ENCODE measurements at places on chromosomes 13 and 19.

DNA sequence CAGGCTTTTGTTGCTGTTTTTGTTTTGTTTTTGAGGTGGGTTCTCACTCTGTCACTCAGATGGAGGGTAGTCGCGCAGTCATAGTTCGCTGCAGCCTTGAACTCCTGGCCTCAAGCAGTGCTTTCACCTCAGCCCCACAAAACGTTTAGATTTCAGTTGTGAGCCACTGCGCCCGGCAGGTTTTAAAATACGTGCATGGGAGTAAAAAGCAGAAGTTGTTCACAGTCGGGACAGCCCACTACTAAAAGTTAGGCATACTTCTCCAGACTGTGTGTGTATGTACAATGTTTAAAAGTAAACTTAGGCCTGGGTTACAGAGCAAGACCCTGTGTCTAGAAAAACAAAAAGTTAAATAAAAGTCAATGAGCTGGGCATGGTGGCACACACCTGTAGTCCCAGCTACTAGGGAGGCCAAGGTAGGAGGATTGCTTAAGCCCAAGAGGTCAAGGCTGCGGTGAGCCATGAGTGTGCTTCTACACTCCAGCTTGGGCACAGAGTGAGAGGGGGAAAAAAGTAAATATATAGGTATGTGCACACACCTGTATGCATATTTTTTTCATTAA is 6.1 kb downstream of the SAFB start:
- no peak for DNase-seq

DNA sequence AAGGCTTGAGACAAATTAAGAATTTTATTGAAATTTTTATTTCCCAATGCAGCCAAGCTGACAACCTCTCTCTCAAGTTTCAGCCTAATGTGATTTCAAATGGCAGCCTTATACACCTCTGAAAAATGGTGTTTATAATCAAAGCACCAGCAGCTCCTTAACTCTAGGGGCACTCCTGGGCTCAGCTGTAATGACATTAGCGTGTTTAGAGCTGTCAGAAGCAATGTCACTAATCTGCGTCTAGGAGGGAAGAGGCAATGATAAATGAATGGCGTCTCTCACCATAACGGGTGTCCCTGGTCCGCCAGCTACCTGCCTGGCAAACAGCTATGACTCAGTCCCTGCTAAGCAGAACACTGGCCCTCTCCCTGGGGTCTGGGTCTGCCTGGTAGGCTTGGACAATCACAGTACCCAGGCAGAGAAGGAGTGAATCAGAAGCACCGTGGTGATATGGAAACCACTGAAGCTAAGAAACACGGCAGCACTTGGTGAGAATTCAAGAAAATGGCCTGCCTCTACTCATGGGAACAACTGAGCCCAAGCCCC is 131.8 kb upstream of the VSTM2B start:
- no peak for DNase-seq

GRCh38 chr19:1765904-1766799 is 12.8 kb downstream of the ONECUT3 start:
- DNase-seq, result no peak

GRCh38 chr13:49409008-49409407 is 34.9 kb downstream of the CAB39L start:
- DNase-seq, result no peak

GRCh38 chr19:1025960-1026782 is at the start of gene CNN2:
Gene CNN2, plus strand, starts transcription at chr19:1026608. Its CDS starts 54 bp downstream, at chr19:1026662.
- DNase-seq, result peak; percentile 55

DNA sequence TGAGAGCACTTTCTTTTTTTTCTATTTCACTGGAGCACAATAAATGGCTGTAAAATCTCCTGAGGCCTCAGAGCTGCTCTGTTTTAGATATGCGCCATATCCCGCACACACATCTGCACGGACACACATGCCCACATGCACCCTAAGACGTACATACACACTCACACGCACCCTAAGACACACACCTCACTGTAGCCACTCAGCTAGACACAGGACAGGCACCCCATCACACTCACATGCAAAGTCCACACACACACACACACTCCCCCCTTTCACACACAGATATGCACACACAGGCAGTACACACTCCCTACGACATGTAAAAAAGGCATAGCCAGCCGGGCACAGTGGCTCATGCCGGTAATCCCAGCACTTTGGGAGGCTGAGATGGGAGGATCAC is 8.8 kb downstream of the ELOF1 start:
- no peak for DNase-seq

DNA sequence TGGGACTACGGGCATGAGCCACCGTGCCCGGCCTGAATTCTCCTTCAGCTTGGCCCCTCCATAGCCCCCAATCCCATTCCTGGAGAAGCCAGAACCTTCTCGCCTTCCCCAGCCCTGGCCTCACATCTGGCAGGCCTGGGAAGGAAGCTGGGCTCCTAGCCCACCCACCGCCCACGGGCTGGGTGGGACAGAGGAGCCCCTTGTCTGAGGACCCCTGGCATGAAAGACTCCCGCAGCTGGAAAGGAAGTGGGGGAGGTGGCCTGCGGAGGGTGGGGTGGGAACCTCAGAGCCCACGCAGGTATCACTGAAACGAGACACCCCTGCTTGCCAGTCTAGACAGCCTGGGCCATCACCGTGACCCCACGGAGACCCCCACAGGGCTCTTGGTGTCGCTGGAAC is 7.7 kb upstream of the NANOS3 start:
- no peak for DNase-seq

- no peak for DNase-seq
Measured at GRCh38 chr13:20375871-20376270, 143.8 kb upstream of the GJB6 start.

- DNase-seq, result no peak
Measured at GRCh38 chr13:114229506-114229905, 5.2 kb upstream of the CDC16 start.

DNA sequence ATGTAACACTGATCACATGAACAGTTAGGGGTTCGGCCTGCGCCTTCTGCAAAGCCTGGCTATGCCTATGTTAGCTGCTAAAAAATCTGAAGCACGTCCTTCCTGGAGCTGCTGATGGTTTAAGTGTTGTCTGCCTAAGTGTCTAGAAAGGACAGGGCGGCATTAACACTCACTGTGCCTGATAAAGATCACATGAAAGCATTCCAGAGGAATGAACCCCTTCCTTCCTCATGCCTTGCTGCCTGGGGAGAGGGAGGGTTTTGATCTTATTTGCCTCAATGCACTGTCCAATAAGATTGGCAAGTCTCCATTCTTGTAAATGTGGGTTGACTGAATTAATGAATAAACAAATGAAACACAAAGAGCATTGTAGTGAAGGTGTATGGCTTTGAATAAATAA is 5.2 kb downstream of the DOCK9 start:
- DNase-seq, result no peak

DNA sequence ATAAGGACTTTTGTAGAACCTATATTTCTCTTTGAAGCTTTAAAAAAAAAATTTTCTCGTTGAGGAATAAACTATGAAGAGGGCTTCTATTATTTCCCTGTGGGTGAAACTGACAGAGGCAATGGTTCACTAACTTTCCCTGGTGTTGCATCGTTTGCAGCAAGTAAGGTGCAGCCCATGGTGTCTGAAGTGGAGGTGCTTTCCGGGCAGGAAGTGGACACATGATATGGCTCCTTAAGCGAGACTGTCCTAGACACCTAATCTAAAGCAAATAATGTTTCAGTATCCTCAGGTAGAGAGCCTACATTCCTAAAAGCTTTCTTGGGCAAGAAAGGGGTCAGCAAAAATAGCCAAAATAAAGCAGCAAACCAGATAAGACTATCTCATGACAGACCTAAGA is 437.6 kb upstream of the ARGLU1 start:
- no peak for DNase-seq

- DNase-seq, result no peak
Measured at GRCh38 chr19:50450369-50451222, 17.9 kb downstream of the MYBPC2 start.

- no peak for DNase-seq
Measured at GRCh38 chr13:51674276-51674675, 90.0 kb downstream of the WDFY2 start.

GRCh38 chr19:11560404-11561051 is 1.5 kb upstream of the ELOF1 start:
- DNase-seq, result peak; percentile 57

- DNase-seq, result no peak
Measured at GRCh38 chr19:2652504-2653099, 49.9 kb downstream of the GNG7 start.

- DNase-seq, result no peak
Measured at GRCh38 chr13:105219651-105220050, 1315.8 kb downstream of the EFNB2 start.

- DNase-seq, result no peak
Measured at GRCh38 chr13:40233731-40234195, 432.7 kb downstream of the FOXO1 start.

DNA sequence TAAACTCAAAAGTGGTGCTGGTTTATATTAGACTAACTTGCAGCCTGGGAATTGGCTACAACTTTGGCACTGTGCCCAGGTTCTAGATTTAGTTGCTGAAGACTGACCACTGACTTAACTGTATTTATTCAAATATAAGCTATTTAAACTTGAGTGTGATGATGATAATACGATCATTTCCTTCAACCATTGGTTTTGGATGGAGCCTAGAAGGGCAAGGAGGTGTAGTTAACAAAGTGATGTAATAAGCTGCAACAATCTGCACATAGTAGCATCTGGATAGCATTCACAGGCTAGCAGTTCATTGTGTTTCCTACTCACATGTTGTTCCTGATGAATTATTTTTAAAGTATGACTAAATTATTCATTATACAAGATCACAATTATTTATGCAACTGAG is 55.2 kb upstream of the DACH1 start:
- DNase-seq, result no peak

GRCh38 chr13:40536443-40537113 is 129.9 kb downstream of the FOXO1 start:
- no peak for DNase-seq

GRCh38 chr13:42551611-42552010 is 22.3 kb upstream of the TNFSF11 start:
- no peak for DNase-seq

DNA sequence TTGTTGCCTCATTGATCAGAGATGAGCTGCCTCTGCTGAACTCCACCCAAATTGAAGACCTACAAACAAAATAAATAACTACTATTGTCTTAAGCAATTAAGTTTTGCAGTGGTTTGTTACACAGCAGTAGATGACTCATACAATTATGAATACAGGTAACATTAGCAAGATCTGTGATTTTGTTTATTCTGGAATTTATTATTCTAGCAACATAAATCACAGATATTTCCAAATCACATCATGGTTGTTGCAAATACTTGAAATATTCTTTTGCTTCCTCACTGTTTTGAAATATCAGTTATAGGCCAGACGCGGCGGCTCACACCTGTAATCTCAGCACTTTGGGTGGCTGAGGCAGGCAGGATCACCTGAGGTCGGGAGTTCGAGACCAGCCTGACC is 13.1 kb upstream of the LMTK3 start:
- no peak for DNase-seq

DNA sequence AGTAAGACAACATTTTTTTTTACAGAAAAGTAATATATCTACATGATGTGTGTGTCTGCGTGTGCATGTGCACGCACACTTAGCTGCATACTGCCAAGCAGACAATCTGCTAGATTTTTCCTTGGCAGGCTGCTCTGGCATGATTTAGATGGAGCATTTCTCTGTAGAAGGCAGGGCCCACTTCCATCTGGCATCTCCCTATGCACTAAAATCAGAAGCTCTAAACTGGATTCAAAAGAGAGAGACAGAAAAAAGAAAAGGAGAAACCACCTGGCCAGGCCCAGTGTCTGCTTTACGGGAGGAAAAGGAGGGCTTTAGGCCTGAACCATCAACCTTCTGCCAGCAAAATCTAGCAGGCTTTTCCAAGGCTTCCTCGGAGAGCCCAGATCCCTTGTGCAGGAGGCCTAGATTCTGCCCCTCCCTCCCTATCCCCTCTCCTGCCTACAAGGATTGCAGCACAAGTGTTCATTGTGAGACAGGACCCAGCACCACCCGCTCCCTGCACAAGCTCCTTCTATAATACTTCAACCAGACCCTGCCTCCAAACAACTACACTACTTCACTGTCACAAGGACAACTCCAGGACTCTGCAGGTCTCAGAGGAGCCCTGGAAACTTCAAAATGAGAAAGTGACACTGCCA is 99.3 kb downstream of the DOCK9 start:
- DNase-seq, result no peak

GRCh38 chr13:100767192-100767591 is 92.6 kb upstream of the TMTC4 start:
- DNase-seq, result no peak

GRCh38 chr19:49333811-49334288 is 1.4 kb upstream of the CD37 start:
- DNase-seq, result peak; percentile 62

GRCh38 chr13:77034881-77035280 is 7.9 kb upstream of the FBXL3 start:
- no peak for DNase-seq

Measured in stimulated activated CD4-positive, alpha-beta T cell treated with anti-CD3 and anti-CD28 coated beads, Interleukin-4, amount 100 ng/mL, for 4 hours (primary cell).